Bronchial epithelial cell (primary cell): ENCODE measurements at places on chromosomes 12 and 14. TPM values are rescaled to one million over a fixed set of nuclear protein-coding genes. Genes with fewer than 3 reads are reported as not detected.

- DNase-seq = peak; percentile 3
Measured at GRCh38 chr12:94874518-94875302, 128.8 kb downstream of the NDUFA12 start.

GRCh38 chr12:22624548-22624869 lies 462 bp upstream of the ETNK1 start:
- no peak for DNase-seq

- DNase-seq = no peak
Measured at GRCh38 chr12:41205070-41205709, 17.1 kb downstream of the PDZRN4 start.

Gene CEBPE
- not detected in 2 replicates for total RNA-seq

Gene VASH1
- total RNA-seq = not detected in 2 replicates
